Stimulated activated CD8-positive, alpha-beta memory T cell treated with anti-CD3 and anti-CD28 coated beads, Interleukin-7, amount 100 ng/mL, for 4 hours (primary cell): ENCODE measurements at places on chromosomes 2 and 18.
A peak's percentile ranks its signal among the peaks of the same experiment; 100 is the strongest.

DNA sequence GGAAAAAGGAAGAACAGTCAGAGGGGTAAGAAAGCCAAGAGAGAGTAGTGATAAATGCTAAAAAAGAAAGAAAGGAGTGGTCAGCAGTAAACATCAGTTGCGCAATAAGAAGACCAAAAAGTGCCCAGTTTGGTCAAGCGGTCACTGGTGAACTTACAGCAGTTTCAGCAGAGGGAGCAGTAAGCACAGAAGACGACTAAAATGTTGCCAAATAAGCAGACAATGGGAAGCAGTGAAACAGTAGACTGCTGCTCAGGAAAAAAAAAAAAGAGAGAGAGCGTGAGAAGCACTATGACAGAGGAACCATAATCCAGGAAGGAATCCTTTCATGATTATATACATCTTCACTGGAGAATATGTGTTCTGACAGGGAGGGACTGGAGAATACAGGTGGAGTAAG lies 45.8 kb downstream of the DNAJC10 start:
- no peak for DNase-seq

- no peak for DNase-seq
These were observed 16.4 kb downstream of the EEF1B2 start for GRCh38 chr2:206176121-206176520.

- no peak for DNase-seq
These were observed 141.3 kb downstream of the PXDN start for GRCh38 chr2:1603059-1603458.

DNA sequence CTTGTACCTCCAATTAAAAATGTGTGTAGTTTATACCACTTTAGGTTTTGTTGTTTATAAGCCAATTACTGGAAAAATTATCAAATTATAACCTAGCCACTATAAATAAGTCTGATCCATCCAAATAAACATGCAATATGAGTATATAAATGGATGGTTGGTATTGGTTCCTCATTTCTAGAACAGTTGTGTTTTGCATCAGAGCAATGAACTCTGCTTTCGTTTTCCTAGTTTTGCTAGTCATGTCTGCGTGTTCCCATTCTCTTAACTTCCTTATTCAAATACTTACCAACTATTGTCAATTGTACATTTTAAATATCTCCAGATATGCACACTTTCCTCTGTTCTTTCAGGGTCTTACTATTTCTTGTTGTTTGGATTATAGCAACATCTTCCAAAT lies 641.7 kb downstream of the NR4A2 start:
- no peak for DNase-seq

DNA sequence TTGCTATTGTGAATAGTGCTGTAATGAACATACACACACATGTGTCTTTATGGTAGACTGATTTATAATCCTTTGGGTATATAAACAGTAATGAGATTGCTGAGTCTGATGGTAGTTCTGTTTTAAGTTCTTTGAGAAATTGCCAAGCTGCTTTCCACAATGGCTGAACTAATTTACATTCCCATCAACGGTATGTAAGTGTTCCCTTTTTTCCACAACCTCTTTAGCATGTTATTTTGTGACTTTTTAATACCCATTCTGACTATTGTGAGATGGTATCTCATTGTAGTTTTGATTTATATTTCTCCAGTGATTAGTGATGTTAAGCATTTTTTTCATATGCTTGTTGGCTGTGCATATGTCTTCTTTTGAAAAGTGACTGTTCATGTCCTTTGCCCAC lies 86.7 kb downstream of the TTC27 start:
- DNase-seq = no peak

DNA sequence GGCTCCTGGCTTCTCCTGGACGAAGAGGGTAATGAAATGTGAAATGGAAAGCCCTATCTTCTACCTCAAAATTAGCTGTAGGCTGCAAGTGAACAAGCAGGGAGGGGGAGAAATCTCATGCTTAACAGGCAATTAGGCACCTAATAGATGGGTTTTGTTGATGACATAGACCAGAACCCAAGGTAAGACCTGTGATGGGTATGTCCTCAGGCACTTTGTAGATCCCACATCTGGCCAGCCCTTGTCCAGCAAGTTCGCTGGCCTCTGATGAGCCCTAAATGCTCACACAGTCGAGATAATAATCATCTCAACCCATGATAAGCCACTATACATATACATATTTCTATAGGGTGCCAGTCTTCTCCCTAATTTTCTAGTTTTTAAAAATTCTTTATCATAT lies 82.6 kb downstream of the MARCO start:
- no peak for DNase-seq

- no peak for DNase-seq
These were observed 17.5 kb upstream of the ILKAP start for GRCh38 chr2:238220892-238221521.

GRCh38 chr2:74267068-74267467 lies 68.7 kb downstream of the MTHFD2 start:
- peak; percentile 13 for DNase-seq

DNA sequence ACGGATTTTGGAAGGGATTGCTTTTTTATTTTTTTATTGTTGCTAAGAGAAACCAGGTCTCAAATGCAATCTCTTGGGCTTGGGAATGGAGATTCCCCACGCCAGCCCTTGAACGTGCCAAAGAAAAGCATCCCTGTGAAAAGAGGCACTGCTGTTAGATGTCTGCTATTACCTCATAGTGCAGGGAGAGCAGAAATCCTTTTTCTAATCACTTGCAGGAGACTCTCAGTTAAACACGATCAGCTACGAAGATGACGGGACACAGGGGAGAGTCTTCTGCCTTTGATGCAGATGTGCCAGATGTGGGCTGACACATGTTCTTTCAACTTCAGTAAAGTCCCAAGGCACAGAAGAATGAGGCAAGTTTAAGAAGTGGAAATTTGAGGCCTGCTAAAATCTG lies 381.6 kb upstream of the TRIB2 start:
- no peak for DNase-seq

DNA sequence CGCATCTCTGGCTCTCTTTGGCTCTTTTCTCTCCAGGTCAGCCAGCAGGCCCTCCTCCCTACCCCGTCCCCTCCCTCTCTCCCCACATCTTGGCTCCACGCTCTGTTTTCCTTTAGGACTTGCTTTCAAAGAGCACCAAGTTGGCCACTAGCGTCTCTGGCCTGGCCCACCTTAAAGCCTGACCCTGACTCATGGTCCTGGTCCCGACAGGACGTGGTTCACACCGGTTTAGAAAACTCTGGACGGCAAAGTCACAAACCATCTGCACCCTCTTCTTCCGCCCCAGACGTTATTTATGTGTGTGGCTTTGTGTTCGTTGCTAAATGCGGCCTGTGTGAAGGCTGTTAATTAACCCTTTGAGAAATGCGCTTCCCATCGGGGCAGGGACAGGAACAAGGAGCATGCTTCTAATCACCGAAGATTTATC lies 169.0 kb upstream of the HAAO start:
- DNase-seq = no peak

DNA sequence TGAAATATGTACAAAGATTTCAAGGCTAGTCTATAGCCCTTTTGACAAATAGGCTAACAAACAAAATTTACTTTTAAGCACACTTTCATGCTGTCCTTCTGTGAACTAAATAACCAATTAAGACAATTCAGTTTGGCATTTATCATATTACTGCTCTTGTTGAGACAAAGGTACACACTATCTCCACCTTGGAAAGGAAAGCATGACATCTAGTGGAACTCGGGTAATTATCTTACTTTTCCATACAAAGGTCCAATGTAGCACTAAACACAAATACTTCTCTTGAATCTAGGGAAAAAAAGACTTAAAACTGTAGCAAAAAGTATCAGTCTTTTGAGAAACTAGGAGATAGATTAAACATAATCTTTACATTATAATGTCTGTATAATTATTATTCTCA lies 125.0 kb upstream of the CD226 start:
- no peak for DNase-seq

DNA sequence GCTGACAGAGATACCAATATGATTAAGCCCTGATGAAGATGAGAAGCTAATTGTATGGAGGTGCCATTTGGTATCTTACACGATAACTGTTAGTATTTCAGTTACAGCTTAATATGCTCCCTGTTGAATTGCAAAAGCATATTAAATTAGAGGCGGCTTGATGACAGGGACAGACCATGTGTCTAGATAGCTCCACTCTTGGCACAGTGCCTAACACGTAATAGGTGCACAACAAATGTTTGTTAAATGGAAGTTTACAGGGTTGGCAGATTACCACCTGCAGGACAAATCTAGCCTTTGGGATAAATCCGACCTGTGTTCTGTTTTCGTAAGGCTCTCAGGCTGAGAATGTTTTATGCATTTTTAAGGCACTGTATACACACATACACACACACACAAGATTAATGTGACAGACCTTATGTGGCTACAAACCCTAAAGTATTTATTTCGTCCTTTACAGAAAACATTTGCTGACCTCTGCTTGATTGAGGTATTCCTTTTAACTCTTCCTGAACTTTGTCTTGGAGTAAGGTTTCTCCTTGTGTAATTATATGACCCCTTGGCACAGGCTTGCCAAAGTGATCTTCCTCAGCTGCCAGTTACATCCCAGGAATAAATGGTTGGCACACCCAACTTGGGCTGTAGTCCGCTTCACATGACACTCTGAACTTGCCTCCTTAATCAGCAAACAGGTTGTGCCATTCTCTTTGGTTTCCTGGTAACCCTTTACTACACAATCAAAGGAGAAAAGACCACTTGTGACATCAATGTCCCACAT lies 348.9 kb downstream of the HRH4 start:
- DNase-seq = no peak

- DNase-seq = no peak
These were observed 419.8 kb upstream of the TRIB2 start for GRCh38 chr2:12296915-12297314.

- no peak for DNase-seq
These were observed 92.8 kb downstream of the ASAP2 start for GRCh38 chr2:9299161-9300100.

- no peak for DNase-seq
These were observed 134.5 kb downstream of the NAPG start for GRCh38 chr18:10660179-10660884.

GRCh38 chr18:9810299-9810698 lies 75.5 kb upstream of the TXNDC2 start:
- DNase-seq = no peak

DNA sequence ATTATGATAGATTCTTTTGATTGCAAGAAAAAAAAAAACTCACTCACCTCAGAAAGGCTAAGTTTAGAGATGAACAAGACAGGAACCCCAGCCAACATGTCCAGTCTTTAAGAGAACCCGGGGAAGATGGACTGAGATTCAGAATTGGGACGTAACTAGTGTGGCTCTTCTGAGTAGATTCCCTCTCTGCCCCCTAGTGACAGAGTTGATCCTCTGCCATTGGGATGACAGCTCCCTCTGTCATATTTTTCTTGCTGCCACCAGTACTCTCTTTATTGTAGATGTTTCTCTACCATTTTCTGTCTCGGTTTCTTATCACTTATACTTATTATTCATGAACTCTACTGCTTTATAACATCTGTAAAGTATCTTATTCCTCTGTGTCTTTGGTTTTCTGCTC lies 77.7 kb downstream of the GULP1 start:
- no peak for DNase-seq

GRCh38 chr18:35267809-35268208 lies 22.2 kb downstream of the ZSCAN30 start:
- no peak for DNase-seq

DNA sequence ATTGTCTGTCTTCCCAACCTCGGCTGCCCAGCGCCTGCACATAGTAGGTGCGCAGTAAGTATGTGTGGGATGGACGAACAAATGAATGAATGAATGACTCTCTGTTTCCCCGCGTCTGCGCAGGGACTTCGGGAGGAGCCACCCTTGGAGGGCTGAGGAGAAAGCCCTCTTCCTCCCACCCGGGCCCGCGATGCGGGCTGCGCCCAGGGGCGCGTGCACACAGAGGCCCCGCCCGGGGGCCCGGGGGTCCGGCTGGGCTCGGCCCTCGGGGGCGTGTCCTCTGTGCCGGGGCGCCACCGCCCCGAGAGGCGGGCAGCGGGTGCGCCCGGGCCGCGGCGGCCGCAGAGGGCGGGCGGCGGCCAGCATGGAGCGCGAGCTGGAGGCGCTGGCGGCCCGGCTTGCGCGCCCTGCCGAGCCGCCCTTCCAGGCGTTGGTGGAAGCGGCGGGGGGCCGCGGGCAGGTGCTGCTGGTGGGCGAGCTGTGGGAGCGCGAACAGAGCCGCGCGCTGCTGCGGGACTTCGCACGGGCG lies at the start of gene C2orf72:
TSS of gene C2orf72 (plus strand) at position 322 of the 529 bp plus-strand sequence. CDS start at position 365, 43 bp downstream.
- no peak for DNase-seq

GRCh38 chr2:241310917-241311566 lies 4.4 kb downstream of the HDLBP start:
- no peak for DNase-seq

DNA sequence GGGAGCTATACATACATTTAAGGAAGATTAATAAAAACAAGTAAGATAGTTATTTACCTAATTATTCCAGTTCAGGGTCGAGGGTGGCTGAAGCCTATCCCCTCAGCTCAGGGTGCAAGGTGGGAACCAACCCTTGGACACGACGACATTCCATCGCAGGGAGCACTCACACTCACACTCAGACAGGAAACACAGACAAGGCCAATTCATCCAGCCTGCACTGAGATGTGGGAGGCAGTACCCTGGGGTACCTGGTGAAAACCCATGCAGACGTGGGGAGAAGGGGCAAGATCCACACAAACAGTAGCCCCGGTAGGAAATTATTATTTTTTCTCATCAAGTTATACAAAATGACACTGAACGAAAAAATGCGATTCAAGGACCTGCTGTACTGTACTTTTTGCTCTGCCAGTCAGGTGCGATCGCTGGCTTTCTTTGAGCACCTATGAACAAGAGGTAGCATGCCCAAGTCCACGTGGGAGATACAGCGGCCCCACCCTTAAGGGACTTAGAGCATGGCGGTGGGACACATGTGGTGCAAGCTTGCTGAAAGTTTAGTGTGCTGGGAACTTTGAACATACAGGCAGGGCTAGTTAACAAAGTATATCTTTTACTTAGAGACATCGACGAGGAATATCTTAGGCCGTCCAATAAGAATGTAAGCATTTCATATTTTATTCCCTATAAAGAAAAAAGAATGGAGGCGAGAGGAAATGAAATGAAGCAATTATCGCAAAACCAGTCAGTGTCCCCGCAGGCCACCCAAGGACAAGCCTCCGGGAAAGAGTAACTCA lies 624 bp downstream of the METTL8 start:
- peak; percentile 29 for DNase-seq

- DNase-seq = no peak
These were observed 238.8 kb downstream of the LDLRAD4 start for GRCh38 chr18:13457327-13457726.

GRCh38 chr18:68484241-68484640 lies 230.7 kb downstream of the TMX3 start:
- DNase-seq = no peak

GRCh38 chr2:37911296-37911873 lies 13.7 kb upstream of the RMDN2 start:
- DNase-seq = no peak

GRCh38 chr2:29423061-29423666 lies 307.9 kb downstream of the CLIP4 start:
- DNase-seq = no peak

- DNase-seq = no peak
These were observed 14.1 kb downstream of the ACKR3 start for GRCh38 chr2:236583621-236584203.

- DNase-seq = no peak
These were observed 3.4 kb downstream of the RAB31 start for GRCh38 chr18:9711361-9712129.
